AG20443 (cell line): ENCODE measurements at places on chromosomes 3 and 15.

GRCh38 chr15:39593656-39594445, 13.0 kb downstream of the THBS1 start:
- DNase-seq = no peak

- no peak for DNase-seq
These were observed 129.3 kb upstream of the CRBN start for GRCh38 chr3:3308809-3309208.

DNA sequence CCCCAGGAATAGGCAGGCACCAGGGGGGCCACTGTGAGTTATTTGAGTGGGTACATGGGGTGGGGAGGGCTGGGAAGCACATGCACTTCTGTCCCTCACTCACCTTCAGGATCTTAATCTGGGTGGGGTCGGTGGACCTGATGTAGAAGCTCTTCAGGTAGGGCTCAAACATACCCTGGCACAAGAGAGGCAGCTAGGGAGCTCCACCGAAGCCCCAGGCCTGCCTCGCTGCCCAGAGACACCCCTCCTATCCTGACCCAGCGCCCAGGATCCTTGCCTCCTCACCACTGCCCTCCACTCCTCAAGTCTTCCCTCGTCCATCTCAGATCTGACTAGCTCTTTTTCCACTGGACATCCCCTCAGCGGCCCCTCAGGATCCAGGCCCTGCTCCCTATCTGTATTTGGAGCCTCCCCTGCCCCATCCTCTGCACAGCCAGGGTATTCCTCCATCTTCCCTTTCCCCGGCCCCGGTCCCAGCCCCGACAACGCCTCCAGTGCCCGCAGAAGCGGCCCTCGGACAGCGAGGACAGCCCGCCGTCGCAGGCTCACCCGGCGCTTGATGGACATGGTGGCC, 30.0 kb downstream of the AP3B2 start:
- no peak for DNase-seq

DNA sequence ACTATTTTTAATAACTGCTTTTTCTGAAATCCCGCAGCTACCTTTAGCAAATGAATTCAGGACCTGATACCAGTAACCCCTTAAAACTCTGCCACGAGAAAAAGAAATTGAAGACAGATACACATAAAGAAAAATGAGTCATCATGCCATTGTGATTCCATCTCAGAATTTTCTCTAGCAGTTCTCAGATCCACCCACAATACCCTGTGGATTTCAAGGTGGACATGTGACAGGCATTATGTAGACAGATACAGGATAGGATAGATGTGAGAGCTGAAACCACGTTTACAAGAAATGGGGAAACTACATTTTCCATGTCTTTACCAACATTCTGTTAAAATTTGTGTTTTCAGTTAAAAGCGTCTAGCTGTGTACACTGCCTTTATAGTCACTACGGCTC, 291.9 kb upstream of the NR2F2 start:
- no peak for DNase-seq

DNA sequence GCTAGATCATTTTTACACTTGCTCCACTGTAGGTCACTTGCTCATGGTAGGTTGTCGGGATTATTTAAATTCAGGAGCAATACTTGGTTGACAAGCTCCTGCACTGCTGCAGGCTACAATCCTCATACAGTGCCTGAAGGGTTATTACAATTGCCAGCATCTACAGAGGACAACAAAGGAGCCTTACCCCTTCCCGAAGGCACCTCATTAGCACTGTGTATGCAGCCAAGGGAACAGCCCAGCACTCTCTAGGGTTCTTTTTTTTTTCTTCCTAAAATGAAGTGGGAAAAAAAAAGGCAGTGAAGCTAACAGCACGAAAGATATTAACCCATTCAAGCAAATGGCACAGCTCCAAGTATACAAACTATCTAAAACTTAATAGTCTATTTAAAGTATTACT, 142.7 kb downstream of the ULK4 start:
- no peak for DNase-seq

- no peak for DNase-seq
These were observed 16.6 kb downstream of the SEMA3F start for GRCh38 chr3:50171540-50172301.

DNA sequence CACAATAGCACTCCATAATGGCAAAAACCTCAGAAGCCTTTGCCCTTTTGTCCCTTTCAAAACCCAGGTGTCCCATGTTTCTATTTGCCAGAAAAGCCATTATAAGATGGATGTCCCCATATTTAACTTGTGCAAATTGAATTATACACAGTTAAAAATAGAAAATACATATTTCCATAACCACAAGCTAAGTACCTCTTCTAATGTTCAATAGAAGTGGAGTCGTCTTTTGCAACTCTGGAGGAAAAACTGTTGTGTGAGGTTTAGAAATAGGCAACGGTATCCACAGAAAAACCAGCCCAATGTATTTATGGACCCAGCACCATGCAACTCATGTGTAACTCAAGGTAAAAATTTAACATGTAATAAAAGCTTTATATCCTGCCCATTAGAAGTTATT, 83.6 kb upstream of the STRIT1 start:
- no peak for DNase-seq

DNA sequence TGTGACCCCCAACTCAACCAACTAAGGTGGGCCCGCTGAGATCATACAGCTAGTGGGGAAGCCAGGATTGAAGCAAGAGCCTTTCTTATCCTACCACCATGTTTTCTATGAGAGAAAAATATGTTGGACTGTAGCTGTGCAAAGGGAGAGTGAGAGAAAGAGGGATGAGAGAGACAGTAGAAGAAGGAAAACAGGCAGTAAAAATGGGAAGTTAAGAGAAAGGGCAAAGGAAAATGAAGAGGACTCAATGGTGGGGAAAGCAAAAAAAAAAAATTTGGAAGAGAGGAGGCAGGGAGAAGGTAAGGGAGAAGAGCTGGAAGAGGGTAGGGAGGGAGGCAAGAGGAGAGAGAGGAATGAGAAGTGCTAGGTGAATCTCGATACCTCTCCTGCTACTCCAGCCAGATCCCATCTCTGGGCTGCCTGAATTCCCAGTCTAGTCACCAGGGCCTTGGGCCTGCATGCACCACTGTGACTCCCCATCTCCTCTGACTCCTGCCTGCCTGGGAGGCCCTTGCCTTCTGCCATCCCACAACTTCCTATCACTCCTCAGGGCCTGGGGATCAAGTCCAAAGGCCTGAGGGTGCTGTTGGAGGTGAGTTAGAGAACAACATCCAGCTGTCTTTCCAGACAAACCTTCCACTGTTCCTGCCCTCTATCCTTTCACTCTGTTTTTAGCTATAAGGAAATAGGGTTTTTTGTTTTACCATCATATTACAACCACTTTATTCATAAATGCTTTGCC, 15.7 kb downstream of the FAM81A start:
- DNase-seq = no peak

DNA sequence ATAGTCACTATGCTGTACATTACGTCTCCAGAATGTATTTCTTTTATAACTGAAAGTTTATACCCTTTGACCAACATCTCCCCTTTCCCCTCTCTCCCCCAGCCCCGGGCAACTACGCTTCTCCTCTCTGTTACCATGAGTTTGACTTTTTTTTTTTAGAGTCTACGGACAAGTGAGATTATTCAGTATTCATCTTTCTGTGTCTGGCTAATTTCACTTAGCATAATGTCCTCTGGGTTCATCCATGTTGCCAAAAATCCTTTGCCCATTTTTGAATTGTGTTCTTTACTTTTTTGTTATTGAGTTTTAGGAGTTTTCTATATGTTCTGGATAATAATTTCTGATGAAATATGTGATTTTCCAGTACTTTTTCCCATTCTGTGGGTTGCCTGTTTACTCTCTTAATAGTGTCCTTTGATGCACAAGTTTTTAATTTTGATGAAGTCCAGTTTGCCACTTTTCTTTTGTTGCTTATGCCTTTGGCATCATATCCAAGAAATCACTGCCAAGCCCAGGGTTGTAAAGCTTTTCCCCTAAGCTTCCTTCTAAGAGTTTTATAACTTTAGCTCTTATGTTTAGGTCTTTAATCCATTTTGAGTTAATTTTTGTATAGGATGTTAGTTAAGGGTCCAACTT, 126.7 kb upstream of the NSMCE3 start:
- no peak for DNase-seq

DNA sequence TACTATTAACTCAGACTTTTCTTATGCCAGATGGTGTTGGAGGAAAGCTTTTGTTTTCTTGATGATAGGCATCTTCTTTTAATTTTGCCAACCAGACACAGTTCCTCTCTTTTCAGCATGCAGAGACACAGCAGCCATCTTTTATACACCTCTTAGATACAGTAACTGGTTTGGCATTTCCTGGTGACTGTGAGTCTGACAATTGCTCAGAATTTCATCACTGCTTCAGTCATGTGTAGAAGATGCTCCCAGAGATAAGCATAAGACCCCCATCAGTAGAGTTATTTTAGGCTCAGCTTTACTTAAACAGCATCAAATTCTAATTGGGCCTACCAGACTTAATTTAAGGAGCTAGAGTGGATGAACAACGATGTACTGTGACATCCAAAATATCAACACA, 779.0 kb downstream of the SQOR start:
- DNase-seq = no peak

DNA sequence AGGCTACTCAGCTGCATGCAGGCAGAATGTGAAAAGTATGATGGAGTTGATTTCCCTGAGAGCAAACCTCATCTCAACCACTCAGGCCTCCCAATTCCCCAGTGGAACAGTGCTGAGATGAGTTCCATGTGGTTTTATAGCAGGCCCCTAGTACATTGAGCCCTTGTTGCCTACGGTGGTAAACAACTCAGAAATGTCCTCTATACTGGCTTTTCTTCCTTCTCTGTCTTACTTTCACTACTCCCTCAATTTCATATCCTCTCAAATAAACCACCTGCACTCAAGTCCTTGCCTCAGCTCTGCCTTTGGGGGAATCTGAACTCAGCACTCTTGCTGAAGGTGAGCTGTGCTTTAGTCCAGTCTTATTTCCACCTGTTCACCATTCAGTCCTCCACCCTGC, 399.9 kb downstream of the PDCD6IP start:
- no peak for DNase-seq
